ENCODE measurements at places on chromosomes 6 and 20.
A peak's percentile ranks its signal among the peaks of the same experiment; 100 is the strongest.

GRCh38 chr6:79421707-79422484 lies 115.3 kb downstream of the LCA5 start:
- no peak for DNase-seq

GRCh38 chr6:154783229-154783628 lies 50.0 kb downstream of the SCAF8 start:
- DNase-seq = no peak

DNA sequence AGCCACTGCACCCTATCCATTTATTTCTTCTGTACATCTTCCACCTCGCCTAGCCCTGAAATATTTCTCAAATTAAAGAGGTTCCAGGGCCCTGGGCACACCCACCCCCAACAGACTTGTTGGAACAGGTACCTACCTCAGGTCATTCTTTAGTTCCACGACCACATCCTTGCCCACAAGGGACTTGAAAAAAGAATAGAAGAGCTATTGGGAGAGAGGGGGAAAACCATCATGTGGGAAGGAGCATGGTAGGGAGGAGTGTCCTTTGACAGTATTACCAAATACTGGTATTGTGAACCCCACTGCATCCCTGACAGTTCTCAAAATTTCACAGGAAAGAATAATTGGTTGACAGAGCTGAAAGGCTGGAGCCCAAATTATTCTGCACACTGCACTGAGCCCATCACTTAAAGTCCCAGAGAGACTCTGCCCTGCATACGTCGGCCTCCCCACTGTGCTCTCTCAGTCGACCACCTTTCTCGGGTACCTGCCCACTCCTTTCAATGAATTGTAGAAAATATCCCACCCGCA lies 762 bp downstream of the LSM2 start:
- DNase-seq = no peak

- DNase-seq = no peak
Observed at GRCh38 chr20:11721411-11721810, 196.3 kb upstream of the BTBD3 start.

GRCh38 chr20:50385733-50386640 lies 124.2 kb upstream of the PTPN1 start:
- no peak for DNase-seq

DNA sequence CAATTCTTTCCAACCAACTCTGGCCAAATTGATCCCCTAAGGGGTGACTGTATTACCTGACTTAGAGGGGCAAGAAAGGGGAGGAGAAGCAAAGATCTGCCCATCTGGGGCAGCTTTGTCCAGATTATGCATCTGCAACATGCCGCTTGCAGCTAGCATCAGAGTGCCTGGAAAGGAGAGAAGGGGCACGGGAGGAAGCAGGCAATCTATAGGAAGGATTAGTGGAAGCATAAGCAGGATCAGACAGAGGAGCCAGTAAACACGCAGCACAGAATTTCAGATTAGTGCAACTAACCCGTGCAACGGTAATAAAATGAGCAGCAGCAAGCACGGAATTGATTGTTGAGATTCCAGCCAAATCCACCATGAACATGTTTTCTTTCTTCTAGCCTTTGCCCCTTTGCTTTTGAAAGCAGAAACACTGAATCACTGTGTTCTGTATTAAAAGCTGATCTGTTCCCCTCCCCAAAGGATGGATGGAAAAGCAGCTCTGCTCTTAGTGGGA lies 643.6 kb upstream of the CHD6 start:
- no peak for DNase-seq

DNA sequence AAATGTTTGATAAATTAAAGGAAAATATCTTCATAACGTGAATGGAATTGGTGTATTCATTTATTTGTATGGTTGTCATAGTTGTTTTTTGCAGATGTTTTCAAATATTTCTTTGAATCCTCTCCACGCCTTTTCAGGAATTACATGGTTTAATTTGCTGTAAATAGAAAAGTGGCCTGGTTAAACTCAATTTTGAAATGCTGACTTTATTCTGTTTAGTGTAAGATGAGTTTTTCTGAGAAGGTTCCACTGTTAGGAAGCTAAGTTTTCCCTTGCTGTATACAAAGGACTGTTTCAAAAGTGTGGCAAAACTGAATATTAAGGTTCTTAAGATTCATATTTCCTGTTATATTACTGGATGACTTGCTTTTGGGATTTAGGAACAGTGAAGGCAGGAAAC lies 503 bp upstream of the ZC2HC1B start:
- DNase-seq = no peak

GRCh38 chr6:135346747-135347146 lies 150.8 kb downstream of the AHI1 start:
- DNase-seq = no peak

- DNase-seq = no peak
Observed at GRCh38 chr20:48845721-48846306, 18.0 kb upstream of the PREX1 start.

DNA sequence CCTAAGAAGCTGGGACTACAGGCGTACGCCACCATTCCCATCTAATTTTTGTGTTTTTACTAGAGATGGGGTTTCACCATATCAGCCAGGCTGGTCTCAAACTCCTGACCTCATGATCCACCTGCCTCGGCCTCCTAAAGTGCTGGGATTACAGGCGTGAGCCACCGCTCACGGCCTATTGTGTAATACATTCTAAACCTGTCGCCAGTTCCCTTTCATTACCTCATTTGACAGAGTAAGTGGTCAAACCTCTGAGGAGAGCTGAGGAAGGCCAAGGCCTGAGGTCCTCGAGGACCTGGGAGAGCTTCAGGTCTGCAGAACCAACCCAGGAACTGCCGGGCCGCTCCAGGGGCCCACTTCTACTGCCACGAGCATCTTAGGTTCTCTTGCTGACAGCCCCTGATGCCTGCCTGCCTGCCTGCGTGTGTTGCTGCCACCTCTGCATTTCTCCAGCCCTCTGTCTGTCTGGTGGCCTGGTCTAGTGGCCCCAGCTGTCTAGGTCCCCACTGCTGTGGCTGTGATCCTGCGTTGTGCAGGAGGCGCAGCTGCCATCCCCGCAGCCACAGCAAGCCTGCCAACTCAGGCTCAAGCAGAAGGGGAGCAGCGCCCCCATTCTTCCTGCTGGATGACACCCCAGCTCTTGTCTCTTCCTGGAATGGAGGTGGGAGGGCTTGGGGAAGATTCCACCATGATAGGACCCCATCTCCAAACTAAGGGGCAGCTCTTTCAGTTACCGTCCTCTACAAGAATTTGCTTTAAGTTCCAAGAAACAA lies 45.3 kb downstream of the PRR18 start:
- DNase-seq = no peak

DNA sequence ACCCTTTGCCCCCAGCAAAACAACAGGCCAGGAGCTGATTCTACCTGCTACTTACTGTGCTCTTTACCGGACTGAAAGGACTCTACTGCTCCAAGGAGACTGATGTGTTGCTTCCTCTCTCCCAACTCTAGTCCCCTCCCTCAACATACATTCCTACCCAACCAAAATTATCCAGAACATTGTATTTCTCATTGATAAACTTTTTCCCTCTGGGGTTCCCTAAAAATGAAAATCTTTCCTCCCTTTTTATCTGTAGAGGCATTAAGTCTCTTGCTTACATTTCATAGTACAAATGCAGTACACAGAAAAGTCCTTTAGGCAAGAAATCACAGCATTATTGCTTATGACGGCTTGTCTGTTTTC lies 940 bp upstream of the HS3ST5 start:
- DNase-seq = no peak

GRCh38 chr20:63315731-63316491 lies 22.9 kb downstream of the COL20A1 start:
- DNase-seq = no peak

DNA sequence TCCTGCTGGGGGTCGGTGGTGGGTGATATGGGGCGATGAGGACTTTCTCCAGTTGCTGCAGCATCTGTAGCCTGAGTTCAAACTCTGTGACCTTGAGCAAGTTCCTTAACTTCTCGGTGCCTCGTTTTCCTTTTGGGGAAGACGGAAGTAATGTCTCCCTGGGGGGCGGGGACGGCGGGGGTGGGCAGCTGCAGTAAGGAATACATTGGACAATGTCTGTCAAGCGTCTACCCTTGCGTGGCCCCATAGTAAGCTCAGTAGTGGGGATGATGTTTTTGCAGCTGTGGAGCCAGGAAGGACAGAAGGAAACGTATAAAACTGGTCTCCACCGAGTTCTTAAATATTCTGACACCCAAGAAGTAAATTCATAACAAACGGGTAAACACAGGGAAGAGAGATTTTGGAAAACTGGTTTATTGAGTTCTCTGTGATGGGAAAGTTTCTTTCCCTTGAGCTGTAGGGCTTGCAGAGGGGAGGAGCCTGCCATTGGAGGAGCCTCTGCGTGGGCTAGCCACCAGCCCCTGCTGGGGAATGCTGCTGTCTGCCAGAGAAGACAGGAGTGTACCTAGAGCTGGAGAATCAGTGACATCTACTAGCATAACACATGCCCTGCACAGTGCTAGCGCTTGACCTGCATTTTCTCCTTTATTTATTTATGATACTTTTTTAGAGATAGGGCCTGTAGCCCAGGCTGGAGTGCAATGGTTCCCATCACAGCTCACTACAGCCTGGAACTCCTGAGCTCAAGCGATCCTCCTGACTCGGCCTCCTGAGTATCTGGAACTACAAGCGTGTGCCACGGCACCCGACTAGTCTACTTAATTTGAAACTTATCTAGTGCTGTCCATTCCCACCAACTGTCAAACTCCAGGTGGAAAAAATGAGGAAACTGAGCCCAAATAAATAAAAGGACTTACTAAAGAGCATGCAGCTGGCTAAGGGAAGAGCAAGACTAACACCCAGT lies 1.2 kb upstream of the ACSS1 start:
- peak; percentile 63 for DNase-seq

GRCh38 chr20:53814060-53814459 lies 220.4 kb upstream of the ZNF217 start:
- DNase-seq = no peak

- DNase-seq = peak; percentile 82
Observed at GRCh38 chr6:11275598-11275997, 43.1 kb upstream of the NEDD9 start.

DNA sequence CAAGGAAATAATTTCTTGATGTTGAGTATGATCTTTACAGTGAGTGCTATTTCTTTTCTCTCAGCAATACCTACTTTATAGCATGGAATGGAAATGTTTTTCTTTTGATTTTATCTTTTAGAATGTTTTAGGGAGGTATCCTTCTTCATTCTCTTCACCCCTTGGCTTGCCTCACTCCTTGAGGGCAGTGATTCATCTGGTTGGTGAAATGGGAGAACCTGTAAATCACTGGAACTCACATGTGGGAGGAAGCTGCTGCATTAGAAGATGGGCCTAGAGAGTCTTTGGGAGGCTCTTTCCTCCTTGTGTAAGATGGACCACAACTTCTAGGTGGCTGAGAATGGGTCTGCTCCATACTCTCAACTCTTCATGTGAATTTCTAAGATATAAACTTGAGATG lies 244.8 kb upstream of the SYNCRIP start:
- no peak for DNase-seq

GRCh38 chr6:17485181-17485580 lies 91.8 kb downstream of the CAP2 start:
- DNase-seq = no peak

- no peak for DNase-seq
Observed at GRCh38 chr20:24577271-24577909, 108.0 kb downstream of the SYNDIG1 start.

GRCh38 chr20:62208795-62209755 lies 11.0 kb downstream of the HRH3 start:
- no peak for DNase-seq

- DNase-seq = no peak
Observed at GRCh38 chr6:108494434-108494833, 66.3 kb upstream of the FOXO3 start.

DNA sequence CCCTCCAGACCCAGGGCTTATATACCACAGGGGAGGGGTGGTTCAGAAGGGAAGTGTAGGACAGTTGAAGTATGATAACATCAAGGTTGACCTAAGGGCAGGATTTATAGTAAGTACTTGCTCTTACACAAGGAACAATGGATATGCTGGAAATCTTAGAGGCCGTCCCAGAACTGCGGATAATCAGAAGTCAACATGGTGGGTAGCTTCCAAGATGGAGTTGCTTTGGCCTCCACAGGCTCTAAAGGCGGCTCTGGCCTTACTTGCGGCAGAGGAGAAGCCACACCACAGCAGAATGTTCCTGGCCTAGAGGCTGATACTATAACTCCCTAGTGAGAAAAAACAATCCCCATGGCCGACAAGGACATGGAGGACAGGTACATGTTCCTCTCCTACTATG lies 344.7 kb downstream of the CDC5L start:
- no peak for DNase-seq

- peak; percentile 54 for DNase-seq
Observed at GRCh38 chr20:16069389-16070010, 503.7 kb downstream of the KIF16B start.

DNA sequence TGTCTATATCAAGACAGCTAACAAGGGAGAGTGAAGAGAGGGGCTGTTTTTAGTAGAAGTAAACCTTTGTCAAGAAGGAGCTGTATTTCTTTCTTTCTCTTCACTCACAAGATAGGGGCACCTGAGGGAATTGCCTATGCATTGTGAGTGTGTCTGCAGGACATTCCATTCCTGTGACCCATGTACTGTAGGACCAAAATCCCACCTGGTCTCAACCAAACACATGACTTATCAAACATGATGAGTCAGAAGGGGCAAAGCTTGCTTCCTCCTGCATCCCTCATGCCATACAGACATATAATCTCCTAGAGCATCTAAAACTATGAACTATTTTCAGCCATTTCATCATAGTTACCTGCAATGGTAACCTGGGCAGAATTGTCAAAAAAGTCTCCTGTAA lies 21.8 kb downstream of the PKHD1 start:
- no peak for DNase-seq

GRCh38 chr6:165973473-165973872 lies 194.2 kb downstream of the TBXT start:
- no peak for DNase-seq

GRCh38 chr20:49769048-49769581 lies 43.5 kb upstream of the SLC9A8 start:
- DNase-seq = no peak

DNA sequence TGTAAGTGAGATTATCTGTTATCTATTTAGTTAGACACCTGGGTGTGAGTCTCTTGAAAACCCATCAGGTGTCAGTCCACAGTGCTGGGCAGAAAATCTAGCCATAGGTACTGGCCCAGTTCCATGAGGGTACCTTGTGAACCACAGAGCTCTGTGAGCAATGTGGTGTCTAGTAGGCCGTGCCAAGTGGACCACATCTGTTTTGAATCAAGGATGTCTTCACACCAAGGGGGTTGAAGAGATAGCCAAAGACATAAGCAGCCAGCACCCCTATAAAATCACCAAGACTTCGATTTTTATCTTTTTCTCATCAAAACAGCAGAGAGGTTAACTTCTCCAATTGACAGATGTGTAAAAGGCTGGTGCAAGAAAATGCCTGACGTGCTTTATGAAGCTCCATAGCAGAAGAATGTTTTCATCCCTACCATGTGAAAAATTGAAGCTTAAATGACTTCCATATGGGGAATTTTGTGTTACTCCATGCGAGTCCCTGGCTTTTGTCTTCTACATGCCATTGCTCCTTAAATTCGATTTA lies 368.7 kb downstream of the HAO1 start:
- no peak for DNase-seq

DNA sequence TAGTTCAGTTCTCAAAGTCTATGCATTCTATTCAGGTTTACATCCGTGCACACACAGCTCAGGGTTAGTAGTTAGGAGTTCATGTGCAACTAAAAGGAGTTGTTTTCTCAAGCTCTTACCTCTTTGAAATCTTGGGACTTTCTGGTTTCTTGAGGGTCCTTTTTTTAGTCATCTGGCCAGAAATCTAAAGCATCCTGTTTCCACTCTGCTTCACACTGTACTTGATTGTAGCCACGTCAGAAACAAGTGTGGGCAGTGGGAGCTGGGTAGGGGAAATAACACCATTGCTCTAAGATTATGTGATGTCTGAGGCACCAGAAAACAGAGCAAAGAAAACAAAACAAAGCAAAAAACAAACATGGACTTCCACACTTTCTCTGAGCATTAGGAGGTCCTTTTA lies 58.3 kb downstream of the HDGFL1 start:
- no peak for DNase-seq

Data from inflammatory macrophage (primary cell).